CD4-positive, alpha-beta T cell treated with Interleukin-2 at 100 ng/mL for 4 hours (primary cell): ENCODE measurements at places on chromosomes 2 and 18.

GRCh38 chr18:68435581-68435980, 279.3 kb downstream of the TMX3 start:
- no peak for DNase-seq

- no peak for DNase-seq
Observed at GRCh38 chr2:20156836-20157192, 68.1 kb downstream of the SDC1 start.

DNA sequence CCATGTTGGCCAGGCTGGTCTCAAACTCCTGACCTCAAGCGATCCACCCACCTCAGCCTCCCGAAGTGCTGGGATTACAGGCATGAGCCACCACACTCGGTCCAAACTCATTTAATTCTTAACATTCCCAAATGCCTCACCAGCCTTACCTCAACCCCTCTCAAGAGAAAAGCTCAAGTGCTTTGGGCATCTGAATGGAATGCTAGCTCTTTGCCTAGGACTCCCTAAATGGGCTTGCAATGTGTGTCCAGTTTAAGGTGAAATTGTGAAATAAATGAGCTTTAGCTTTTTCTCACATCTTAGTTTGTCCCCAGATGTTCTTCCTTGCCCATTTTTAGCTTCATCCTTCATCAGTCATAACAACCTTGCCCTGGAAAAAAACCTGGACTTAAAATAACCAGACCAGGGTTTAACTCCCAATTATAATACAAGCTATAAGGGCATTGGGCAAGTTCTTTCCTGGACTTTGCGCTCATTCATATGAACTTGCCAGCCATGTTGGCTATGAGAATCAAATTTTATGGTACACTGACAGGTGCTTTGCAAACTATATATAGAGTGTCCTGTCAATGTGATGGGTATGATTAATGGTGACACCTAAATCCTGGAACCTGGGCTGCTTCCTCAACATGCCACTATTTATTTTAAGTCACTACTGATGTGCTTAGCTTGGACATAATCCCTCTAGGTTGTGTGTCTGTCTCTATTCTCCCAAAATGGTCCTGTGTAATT, 95.1 kb upstream of the SERPINE2 start:
- DNase-seq, result no peak

DNA sequence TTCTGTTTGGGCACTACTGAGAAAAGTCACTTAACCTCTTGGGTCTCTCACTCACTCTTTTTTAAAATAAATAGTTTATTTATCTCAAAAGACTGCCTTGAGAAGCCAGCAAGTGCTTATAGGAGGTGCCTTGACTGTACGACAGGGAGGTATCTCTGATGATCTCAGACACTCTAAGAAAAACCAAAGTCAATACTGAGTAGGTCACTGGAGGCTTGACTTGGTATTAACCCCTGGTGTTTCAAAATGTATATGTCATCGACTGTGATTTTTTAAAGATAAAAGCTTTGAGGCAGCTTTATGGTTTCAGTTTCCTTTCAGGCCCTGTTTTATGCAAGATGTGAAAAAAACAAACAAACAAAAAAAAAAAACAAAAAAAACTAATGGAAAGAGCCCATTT, 33.7 kb downstream of the MREG start:
- peak; percentile 20 for DNase-seq

DNA sequence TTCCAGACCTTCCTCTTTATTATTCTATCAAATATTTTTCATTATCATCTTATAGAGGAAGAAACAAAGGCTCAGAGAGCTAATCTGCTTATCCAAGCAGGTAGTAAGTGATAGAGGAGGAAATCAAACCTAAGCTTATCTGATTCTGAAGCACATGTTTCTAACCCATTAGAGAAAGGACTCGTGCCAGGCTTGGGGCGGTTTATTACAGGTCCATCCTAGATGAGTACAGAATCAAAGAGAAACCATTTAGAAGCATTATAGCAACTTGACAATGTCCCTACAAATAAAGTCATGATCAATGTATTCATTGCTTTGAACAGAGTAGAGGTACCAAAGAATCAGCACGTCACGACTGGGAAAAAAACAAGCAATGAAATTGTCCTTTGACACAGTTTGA, 303.0 kb downstream of the CYRIA start:
- DNase-seq, result no peak

GRCh38 chr18:75253043-75253442, 42.4 kb downstream of the TSHZ1 start:
- DNase-seq, result no peak

- DNase-seq, result no peak
Observed at GRCh38 chr2:3368261-3368722, 9.3 kb downstream of the EIPR1 start.

GRCh38 chr2:192243488-192243887, 48.8 kb upstream of the TMEFF2 start:
- no peak for DNase-seq

- no peak for DNase-seq
Observed at GRCh38 chr2:217661378-217661777, 341.4 kb downstream of the TNS1 start.

DNA sequence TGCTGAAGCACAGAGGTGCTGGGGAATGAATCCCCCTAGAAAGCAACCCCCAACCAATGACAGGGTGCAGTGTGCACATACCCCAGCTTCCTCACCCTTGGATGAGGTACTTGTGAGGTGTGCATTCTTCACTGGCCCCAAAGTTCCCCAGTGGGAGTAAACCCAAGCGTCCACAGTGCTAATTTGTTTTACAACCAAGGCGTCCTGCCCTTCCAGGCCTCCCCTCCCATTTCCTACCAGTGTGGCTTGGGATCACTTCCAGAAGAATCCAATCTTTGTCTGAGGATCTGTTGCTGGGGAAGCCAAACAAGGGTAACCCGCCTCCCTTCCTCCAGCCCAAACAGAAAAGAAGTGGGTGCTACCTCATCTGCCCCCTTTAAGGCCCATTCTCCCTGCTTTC, 40.3 kb upstream of the TEX51 start:
- DNase-seq, result no peak

DNA sequence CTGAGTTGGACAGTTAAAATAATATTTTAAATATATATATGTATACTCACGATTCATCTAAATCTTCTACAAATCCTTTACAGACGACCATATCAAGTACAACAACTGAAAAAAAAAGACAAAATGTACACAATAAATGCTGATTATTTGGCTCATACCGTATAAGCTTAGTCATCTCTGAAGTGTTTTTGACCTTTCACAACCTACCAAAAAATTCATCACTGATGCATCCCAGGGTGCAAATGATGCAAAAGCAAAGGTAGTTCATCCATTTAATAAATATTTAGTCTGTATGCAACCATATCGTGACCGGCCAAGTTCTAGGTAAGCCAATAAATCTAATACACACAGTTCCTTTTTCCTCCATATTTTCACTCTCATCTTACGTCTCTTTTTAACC, 1.1 kb downstream of the TMX3 start:
- no peak for DNase-seq

DNA sequence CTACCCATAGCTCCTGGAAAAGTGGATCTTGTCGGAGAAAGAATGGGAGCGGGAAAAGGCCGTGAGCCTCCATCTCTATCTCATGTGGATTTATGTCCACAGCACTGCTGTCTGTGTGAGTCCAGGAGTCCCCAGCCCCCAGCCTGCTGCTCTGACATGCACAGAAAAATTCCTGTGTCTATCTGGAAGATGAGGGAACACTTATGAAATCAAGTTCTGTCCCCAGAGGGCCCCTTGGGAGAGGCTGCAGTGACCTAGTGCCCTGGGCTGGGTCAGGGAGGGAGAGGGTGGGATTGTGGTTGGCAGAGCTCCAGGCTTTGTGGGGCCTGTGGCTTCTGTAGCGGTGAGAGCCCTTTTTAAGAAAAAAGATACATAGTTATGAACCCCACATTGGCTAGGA, 37.6 kb downstream of the HJURP start:
- no peak for DNase-seq

GRCh38 chr18:11714244-11714918, 25.3 kb downstream of the GNAL start:
- no peak for DNase-seq

DNA sequence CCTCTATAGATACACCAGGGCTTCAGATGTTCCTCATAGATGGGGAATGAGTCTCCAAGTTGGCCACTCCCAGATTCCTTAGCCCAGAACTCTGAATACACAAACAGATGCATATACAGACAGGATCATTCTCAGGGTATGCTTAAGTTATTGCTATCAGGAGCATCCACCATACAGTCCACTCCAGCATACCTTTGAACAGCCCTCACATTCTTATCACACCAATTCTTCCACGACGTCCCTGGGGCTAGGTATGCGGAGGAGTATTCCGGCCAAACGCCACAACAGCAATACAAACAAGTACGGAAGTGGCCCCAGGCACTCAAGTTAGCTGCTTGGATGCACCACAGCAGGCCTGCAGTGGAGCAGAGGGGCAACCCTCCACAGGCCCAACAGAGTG, 312.5 kb upstream of the CHAC2 start:
- DNase-seq, result no peak

DNA sequence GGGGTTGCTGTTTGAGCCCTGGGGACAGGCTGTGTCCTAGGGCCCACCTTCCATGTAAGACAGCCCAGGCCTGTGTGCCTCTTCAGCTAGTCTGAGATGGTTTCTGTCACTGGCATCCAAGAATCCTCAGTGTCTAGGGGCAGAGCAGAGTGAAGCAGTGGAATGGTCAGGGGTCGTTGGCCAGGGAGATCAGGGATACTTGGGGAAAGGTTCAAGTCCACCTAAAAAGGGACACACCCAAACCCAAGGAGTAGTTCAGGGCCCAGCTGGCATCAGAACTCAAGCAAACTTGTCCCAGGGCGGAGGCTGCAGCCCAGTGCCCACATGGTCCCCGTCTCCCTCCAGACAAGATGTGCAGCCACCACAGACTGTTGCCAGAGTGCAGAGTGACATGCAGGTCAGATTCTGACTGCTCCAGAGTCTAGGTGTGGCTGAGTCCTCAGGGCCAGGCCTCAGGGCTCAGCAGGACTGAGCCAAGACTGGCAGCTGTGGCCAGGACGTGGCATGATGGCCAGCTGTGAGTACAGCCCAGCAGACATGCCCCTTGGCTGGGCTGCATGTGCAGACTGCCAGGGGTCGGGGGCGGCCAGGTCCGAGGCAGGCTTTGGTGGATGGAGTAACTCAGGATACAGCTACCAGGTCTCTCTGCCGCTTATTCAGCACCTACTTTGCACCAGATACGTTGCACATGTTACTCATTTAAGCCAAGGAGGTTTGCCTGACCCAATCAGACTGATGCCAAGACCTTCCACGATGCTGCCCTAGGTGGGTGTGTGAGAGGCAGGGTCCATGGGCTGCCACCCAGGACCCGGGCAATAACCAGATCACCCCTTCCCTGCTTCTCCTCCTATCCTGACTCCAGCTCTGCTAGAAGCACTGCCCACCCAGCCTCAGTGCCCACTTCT, 146.6 kb downstream of the SMAD7 start:
- DNase-seq, result no peak

GRCh38 chr2:201781557-201782051, 871 bp upstream of the ALS2 start:
- peak; percentile 9 for DNase-seq

DNA sequence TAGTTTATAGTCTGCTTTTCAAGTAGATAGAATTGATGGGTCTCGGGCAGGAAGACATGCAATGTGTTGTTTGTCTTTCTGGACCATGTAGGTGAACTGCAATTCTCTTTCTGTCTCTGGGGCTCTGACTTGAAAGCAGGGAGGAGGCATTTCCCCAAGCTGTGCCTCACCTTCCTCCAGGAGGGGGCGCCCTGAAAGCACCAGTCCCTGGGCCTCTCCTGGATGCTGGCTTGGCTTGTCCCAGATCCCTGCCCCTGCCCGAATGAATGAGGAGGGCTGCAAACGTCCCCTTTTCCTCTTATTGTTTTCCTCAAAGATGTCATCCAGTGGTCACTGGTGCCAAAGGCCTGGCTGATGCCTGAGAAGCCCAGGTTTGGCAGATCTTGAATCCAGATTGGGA, 270.6 kb downstream of the CELF4 start:
- no peak for DNase-seq

GRCh38 chr2:120446236-120447126, 100.5 kb downstream of the INHBB start:
- DNase-seq, result no peak

DNA sequence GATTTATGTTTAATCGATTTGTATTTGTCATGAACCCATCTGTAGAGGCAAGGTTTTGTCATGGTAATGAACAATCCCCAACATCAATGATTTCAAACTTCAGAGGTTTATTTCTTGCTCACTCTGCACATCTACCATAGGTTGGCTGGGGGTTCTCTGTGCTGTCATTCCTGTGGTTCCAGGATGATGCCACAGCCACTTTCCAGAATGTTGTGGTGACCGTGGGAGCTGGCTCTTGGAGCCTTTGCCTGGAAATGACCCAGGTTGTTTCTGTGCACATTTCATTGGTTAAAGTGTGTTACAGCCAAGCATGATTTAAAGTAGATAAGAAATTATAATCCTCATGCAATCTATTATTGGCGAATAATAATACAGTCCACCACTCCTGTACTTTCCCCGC, 28.2 kb upstream of the EPAS1 start:
- no peak for DNase-seq

DNA sequence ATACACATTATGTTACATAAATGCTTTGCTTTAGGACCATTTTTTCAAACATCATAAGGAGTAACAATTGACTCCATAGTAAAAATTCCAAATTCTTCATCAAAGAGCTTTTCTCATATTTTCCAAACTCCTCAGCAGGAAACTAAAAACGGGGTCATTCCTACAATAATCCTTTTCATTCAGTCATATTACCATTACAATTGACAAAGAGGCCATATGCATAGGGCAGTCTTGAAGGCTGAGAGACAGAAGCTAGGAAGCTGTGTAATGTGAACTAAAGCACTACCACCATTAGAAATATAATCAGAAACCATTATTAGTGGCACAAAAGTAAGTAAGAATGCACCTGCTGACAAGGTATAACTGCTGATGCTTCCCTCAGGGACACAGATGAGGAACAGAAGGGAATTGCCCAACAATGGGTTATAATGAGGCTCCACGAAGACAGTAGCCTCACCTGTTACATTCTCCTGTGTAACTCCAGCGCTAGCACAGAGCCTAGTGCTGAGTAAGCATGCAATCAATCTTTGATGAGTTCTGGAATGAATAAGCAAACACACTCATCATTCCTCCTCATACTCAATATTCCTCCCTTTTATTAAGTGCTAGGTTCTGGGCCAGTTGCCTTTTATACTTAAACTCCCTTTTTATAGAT, 942.3 kb downstream of the CPS1 start:
- DNase-seq, result no peak

DNA sequence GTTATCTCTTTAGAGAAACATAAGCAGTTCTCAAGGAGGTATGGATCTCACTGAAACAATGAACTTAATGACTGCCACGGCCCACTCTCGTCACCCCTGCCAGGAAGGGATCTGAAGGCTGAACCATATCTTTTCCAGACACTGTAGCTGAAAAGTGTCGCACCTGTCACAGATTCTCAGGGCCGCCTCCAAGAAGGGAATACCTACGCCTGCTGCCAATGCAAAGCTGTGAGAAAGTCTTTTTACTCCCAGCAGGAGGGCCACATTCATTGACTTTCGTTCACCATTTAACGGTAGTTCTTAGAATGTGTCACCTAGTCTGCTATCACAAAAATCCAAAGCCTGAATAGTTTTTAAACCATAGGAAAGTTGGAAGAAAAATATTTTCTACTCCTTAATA, 66.7 kb upstream of the SH3BP4 start:
- no peak for DNase-seq
